ENCODE measurements at places on chromosomes 16 and 17.

GRCh38 chr16:17331991-17332390, 138.8 kb downstream of the XYLT1 start:
- DNase-seq, result no peak

GRCh38 chr17:45768000-45768399, 16.1 kb upstream of the CRHR1 start:
- no peak for DNase-seq

DNA sequence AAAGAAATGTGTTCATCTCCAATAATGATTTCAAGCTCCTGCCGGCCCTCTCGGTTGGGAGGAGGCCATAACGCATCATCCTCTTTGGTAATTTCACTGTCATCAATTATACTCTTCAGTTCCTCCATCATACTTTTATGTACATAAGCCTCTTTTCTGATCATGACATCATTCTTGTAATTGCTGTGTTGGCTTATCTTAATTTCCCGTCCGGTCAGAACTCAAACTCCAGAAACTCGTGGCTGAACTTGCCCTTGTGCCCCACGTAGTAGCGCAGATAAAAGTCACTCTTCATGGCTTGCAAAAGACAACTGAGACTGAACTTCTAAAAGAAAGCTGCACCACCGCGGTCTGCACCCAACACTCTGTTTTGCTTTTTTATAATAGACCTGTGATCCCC, 13.6 kb downstream of the TMEM220 start:
- DNase-seq, result no peak

DNA sequence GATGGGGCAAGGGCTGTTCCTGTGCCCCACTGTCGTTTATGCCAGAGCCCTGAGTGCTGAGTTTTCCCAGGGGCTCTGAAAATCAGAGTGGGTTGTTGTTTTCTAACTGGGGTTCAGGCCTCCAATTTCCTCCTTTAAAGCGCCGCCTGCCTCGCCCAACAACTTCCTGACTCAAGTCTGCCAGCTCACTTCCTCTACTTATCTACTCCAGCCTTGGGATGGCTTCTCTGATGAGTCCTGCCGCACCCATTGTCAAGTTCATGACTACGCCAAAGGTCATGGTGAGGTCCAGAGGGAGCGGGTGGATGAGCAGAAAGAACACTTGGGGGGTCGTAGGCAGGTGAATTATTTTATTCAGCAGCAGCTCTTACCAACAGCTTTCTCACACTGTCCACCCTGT, 104.7 kb downstream of the UTP18 start:
- peak; percentile 26 for DNase-seq

GRCh38 chr17:77829843-77830799, 128.4 kb upstream of the TNRC6C start:
- no peak for DNase-seq

Data from CD4-positive, alpha-beta T cell treated with Interleukin-2 at 100 ng/mL for 4 hours (primary cell).